ENCODE measurements at places on chromosomes 16 and 17. TPM values are rescaled to one million over a fixed set of nuclear protein-coding genes. Genes with fewer than 3 reads are reported as not detected.

GRCh38 chr17:83078378-83079351 is 744 bp upstream of the METRNL start:
- H3K36me3 ChIP-seq, result no peaks in the 10 kb centered on the region
- peaks cover 26% of the 10 kb centered on the region for H3K4me1 ChIP-seq
- no peak for DNase-seq
- H3K27me3 ChIP-seq, result peaks cover 25% of the 10 kb centered on the region
- H3K4me3 ChIP-seq, result peak overlapping the region; percentile 60
- H3K27ac ChIP-seq, result peak overlapping the region; percentile 34

Gene DVL2
- 87.3 TPM for total RNA-seq

- DNase-seq, result peak; percentile 43
- no peaks in the 10 kb centered on the region for H3K27me3 ChIP-seq
These were observed 155.5 kb downstream of the ZNF423 start for GRCh38 chr16:49700251-49701064.

DNA sequence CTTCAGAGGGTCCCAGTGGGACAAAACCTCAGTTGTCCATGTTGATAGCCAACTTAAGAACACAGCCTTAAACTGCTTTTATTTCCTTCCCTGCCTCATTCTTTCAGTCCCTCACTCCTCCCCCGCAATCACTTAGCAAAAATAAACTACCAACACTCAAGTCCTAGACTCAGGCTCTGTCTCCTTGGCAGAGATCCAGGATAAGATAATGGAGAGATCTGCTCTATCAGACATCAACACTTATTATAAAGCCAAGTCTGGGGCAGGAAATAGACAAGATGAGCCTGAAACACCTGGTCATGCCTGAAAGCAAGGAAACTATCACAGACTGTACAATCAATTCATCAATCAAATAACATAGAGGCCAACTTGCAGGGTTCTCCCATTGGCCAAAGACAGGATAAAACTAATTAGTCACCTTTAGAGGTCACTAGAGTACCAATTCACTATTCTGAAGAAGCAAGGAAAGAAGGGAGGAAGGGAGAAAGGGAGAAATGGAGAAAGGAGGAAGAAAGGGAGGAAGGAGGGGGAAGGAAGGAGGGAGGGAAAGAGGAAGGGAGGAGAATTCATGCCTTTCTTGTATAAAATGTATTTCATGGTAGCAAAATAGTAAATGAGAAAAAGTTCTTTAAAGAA is 15.7 kb downstream of the HYDIN start:
- peaks cover 1% of the 10 kb centered on the region for H3K36me3 ChIP-seq
- no peak for DNase-seq
- H3K27me3 ChIP-seq, result peaks cover 38% of the 10 kb centered on the region

DNA sequence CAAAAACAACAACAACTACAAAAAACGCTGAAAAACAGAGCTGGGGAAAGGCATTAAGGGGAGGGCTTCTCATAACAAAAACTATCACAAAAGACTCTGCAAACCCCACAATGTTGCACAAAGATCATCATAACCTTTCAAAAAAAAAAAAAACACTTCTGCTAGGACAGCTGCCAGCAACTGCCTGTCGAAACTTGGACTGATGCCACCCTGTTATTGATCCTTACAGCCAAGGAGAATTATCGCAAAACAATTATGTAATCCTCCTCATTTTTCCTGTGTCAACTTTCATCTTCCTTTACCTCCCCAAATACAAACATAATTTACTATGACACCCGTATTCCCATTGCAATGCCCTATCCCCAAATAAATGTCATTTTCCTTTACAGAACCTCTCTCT is 9.3 kb downstream of the CCDC40 start:
- no peak overlapping the region for H3K27ac ChIP-seq
- H3K36me3 ChIP-seq, result peaks cover 33% of the 10 kb centered on the region
- H3K27me3 ChIP-seq, result no peaks in the 10 kb centered on the region
